ENCODE measurements at places on chromosomes 6 and 20. TPM values are rescaled to one million over a fixed set of nuclear protein-coding genes. Genes with fewer than 3 reads are reported as not detected.

DNA sequence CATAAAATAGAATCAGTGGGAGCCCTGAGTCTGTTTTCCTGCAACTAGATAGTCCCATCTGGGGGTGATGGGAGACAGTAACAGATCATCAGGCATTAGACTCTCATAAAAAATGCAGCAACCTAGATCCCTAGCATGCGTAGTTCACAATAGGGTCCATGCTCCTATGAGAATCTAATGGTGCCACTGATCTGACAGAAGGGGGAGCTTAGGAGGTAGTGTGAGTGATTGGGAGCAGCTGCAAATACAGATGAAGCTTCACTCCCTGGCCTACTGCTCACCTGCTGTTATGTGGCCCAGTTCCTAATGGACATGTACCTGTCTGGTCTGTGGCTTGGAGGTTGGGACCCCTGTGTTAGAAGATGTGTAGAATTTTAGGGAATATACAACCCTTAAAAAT is 904.5 kb upstream of the EPHA7 start:
- peak; percentile 3 for DNase-seq

GRCh38 chr6:151440930-151441329 is 11.0 kb downstream of the RMND1 start:
- DNase-seq: no peak

DNA sequence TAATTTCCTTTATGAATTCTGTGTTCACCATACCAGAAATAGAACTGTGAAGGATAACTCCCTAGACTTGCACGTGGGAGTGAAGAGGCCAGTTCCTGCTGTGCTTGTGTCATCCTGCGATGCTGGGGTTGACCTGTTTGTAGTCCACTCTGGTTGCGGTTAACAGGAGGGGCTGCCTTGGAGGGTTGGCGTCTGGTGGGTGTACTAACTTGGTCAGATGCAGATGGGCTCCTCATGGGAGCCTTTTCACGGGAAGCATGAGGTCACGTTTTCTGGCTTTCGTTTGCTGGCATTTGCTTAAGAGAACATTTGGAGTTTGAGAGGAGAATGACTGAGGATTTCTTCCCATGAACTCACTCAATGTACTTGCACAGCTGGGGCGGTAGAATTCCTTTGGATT is 41.2 kb downstream of the IGF2R start:
- no peak for DNase-seq

DNA sequence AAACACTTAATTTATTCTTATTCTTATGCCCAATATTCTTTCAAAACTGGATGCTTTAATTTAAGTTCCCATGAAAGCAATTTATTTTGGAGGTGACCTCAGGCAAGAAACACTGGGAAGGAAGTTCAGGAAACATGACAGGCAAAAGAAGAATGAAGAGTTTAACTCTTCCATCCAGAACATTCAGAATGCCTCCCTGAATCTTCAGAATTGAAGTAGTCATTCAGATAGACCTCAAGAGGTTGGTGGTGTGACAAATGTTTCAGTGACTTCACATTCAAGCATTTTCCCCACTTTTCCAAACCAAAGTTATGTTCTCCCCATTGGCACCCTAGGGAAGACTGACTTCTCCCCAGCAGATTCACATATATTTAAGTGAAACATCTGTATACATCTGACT is 110.5 kb downstream of the HAO1 start:
- no peak for DNase-seq

Gene SLC44A4
- 0.25 TPM for total RNA-seq

DNA sequence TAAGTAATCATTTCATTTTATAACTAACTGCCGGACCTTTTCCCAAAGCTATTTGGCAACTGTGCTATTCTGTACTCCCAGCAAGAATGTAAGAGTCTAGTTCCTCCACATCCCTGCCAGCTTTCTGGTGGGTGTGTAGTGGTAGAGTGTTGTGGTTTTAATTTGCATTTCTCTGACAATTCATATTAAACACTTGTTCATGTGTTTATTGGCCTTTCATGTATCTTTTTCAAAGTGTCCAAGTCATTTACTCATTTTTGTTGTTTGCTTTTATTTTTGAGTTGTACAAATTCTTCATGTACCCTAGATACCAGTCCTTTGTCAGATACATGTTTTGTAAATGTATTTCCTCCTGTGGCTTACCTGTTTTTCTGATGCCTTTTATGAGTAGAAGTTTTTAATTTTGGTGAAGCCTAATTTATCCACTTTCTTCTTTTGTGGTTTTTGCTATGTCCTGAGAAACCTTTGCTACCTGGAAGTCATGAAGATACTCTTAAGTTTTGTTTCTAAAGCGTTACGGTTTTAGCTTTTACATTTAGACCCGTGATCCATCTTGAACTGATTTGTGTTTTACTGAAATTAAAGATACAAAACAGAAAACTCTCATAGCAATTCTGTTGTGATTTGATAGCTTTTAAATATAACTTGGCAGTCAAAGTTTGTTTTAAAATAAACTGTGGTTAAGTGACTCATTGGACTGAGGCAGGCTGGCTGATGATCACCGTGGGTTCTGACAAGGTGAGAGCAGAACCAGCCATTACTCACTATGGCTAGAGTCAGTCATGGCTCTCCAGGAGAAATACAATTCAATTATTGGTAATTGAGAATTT is 8.0 kb downstream of the MYLIP start:
- DNase-seq: peak; percentile 64

Gene CCDC167
- total RNA-seq: 27.4 TPM

- peak; percentile 56 for DNase-seq
These were observed 89.2 kb upstream of the STMND1 start for GRCh38 chr6:17012421-17013225.

DNA sequence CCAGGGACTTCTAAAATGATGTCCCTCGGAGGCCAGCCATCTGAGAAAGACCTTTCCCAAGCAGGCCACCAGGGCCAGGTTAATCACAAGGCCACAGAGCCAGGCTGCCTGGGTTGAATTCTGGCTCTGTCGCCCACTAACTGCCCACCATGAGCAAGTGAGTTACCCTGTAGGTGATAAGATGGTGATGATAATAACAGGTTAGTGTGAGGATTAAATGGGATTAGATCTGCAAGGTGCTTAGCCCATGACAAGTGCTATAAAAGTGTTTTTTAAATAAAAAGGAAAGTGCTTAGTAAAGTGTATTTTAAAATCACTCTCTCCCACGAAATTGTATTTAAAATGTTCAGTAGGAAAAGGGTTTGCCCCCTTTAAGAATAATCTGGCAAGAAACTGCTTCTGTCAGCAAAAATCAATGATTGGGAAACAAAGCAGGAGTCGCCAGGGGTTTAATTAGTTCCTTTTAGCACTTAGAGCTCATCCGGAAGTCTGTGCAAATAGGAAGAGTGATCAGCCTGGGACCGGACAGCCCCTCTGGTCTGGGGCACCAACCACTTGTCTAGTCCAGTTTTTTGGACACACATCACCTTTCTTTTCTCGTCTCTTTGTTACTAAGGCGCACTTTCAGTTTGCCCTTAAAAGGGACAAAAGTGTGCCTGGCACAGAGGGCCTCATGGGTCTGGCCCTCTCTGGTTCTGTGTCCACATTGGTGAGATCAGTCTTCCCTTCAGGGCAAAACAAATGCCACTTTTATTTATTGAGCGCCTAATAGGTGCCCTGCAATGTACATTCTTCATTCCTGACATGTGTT is 150.4 kb downstream of the GRM4 start:
- no peak for DNase-seq

Gene BCAS1
- not detected for total RNA-seq

- DNase-seq: peak; percentile 32
These were observed 214.3 kb upstream of the MARCKS start for GRCh38 chr6:113642714-113643406.

DNA sequence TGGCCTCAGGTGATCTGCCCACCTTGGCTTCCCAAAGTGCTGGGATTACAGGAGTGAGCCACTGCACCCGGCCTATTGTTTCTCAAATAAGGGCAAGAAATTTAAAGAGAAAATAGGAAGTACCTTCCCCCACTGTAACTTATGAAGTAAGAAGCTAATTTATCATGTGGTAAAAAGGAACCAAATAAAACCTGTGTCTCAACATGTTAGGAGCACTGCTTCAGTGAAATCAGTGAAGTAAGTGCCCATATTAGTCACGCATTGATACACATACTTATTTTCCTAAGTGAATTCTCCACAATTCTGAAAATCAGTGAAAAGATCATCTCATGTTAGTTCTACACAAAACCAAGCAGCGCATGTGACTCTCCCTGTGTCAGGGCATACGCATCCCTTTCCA is 14.2 kb upstream of the LPA start:
- peak; percentile 48 for DNase-seq

Gene HRH3
- total RNA-seq: not detected

- no peak for DNase-seq
These were observed 420.9 kb downstream of the PREX1 start for GRCh38 chr20:48406912-48407340.

- no peak for DNase-seq
These were observed 28.7 kb upstream of the PMEPA1 start for GRCh38 chr20:57738484-57738883.

GRCh38 chr6:9467741-9468140 is 947.1 kb downstream of the TFAP2A start:
- no peak for DNase-seq

Gene KIF13A
- total RNA-seq: 84.2 TPM

- DNase-seq: no peak
These were observed 37.5 kb downstream of the FKBP5 start for GRCh38 chr6:35651244-35651643.

Gene ZC2HC1B
- total RNA-seq: not detected

- DNase-seq: no peak
These were observed 11.6 kb upstream of the SCGN start for GRCh38 chr6:25640446-25640845.

DNA sequence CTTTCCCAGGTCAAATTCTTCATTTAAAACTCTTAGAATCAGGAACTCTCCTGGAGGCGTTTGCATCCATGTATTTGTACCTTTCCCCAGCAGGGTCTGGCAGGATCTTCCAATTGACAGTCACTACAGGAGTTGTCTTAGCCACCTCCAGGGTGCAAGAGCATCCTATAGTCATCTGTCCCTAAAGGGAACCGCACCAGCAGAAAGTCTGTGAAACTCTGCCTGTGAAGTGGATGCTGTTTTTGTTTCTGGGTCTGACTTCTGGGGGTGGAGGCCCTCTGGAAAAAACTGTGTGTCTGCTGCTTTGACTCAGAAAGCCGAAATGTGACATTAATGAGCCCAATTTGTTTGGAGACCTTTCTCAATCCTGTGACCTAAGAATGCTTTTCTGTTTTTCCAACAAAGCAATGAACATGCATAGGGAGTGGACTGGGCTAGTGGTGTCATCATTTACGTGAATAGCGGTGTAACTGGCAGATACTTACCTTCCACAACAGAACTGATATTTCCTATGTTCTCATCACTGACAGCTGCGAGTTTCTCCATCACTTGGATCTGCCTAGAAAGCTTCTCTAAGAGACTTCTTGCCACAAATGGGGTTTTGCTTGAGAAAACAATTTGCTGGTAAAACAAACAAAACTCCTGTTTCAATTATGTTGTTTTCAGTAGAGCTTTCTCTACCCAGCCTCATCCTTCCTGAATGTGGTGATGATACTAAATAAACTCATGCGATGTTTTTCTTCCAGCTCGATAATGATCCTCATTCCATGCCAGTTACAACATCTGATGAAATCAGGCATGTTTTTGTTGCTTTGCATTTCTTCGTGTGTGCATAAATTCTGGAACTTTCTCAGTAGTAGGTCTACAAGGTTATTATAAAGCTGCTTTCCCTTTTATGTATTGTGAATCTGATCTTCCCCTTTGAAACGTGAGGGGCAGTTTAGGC is 33.3 kb upstream of the ARMH2 start:
- no peak for DNase-seq

Data from foreskin keratinocyte (primary cell).